ENCODE measurements at places on chromosomes 16 and 17. TPM values are rescaled to one million over a fixed set of nuclear protein-coding genes. Genes with fewer than 3 reads are reported as not detected.

Gene ITGA2B
- total RNA-seq: 1.8 TPM

Gene TP53TG3C
- not detected for total RNA-seq

Gene FTO
- 47.5 TPM for total RNA-seq

Gene DNAJA2
- total RNA-seq: 30.0 TPM

Gene CYB561
- 61.5 TPM for total RNA-seq
